ENCODE measurements at places on chromosomes 13 and 19. TPM values are rescaled to one million over a fixed set of nuclear protein-coding genes. Genes with fewer than 3 reads are reported as not detected.

- peak; percentile 70 for DNase-seq
Measured at GRCh38 chr13:113585896-113586295, 1.3 kb downstream of the TFDP1 start.

- peak; percentile 61 for DNase-seq
Measured at GRCh38 chr13:49649244-49649962, 21.1 kb downstream of the ARL11 start.

GRCh38 chr13:80256352-80256932 is 84.5 kb downstream of the SPRY2 start:
- no peak for DNase-seq

DNA sequence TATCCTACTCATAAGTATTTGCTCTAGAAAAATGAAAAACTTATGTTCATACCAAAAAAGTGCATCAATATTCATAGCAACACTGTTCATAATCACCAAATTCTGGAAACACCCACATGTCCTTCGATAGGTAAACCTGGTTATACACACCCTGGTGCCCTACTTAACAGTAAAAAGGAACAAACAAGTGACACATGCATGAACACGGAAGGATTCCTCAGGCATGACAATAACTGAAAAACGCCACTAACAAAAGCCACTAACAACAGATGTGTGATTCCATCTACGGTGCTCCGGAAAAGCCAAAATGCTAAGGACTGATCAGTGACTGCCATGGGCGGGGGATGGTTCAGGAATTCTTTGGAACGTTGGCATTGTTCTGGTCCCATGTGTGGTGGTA is 65.5 kb downstream of the STK24 start:
- DNase-seq, result no peak

DNA sequence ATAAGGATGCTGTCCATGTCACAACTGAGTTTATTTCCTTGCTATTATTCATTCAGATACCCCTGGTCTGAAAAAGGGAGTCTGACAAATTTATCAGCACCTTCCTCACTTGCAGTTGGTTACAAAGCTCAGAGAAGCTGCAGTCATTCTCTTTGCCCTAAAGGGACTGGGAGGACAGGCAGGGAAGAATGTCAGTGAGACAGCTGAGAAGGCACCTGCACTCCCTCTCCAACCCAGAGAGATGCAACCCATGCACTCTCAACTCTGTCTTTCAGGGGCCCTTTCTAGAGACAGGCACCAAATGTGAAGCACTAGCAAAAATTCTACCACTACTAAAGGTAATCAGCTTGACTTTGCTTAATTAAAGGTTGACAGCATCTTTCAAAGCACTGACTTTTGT is 83.3 kb downstream of the CRYL1 start:
- DNase-seq, result peak; percentile 45

DNA sequence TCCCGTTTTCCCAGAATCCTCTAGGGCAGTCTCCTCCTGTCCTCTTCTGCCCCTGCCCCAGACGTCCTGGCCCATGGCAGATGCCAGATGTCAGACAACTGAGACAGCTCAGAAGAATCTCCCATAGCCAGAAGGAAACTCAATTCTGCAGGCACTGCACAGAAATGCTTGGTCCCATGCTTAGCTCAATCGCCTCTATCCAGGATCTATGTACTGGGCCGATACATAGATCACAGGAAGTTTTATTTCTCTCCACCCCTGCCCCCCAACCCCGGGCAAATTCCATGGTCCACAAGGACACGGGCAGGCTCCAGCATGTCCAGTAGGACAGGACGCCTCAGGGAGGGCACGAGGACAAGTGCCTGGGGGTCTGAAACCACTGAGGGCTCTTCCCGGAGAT is 4.8 kb downstream of the MBD3 start:
- no peak for DNase-seq

DNA sequence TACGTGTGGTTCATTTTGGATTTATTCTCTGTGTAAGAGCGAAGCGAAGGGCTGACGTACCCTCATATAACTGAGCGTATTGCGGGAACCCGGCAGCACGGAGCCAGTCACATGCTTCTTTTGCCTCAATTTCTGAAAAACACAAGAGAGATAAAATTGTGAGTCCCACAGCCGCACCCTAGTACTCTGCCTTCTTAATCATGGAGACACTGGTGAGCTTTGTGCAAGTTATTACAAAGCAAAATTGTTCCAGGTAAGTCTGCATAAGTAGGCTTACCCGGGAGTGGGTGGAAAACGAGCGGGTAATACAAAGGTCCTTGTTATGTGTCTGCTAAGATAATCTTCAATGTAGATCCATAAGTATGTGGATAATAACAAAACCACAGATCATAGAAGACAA is 118.1 kb downstream of the STARD13 start:
- DNase-seq, result no peak

- no peak for DNase-seq
Measured at GRCh38 chr19:19095691-19096090, 31.9 kb downstream of the SLC25A42 start.

DNA sequence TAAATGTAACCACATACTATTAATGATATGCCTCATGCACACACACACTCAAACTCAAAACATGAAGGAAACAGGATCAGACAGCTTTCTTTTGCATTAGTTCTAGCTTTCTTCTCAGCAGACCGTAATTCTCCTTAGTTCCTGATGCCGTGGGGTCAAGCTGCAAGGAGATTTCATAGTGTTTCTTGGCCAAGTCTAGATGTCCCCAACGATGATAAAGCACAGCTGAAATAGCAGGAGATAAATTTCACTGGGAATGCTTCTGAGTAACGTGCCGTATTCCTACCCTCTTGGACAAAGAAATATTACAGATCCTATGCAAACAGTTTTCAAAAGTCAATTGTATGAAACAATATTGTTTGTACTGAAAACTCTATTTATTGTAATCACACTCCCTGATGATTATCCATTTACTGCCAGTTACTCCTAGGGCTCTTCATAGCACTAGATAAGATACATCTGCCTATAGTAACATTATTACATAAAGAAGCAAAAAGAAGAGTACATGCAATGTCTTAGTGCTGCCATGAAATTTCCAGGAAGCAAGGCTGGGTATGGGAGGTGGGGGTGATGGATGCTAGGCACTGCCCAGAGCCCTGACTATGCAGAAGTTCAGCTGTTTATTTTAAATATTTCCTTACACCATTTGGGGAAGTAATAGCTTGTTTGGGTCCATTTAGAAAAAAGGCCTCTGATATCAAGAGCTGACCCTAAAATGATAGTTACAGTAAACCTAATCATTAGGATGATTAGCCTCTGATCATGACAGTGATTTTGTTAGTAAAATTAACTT is 16.5 kb upstream of the GGACT start:
- no peak for DNase-seq

DNA sequence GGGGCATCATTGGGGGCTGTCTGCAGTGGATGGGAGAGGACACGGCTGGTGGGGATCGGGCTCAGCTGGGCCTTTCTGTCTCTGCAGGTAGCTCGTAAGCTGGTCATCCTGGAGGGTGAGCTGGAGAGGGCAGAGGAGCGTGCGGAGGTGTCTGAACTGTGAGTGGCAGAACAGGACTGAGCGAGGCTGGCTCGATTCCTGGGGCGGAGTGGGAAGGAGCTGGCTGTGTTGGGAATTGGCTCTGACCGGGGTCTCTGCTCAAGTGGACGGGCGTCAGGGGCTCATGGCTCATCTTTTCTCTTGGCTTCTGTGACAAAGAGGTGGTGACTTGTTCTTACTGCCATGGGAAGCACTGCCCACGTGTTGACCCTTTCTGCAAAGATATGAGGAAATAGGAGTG is 11.6 kb downstream of the TPM4 start:
- DNase-seq, result no peak

- DNase-seq, result no peak
Measured at GRCh38 chr13:30685987-30686386, 49.4 kb upstream of the ALOX5AP start.

- no peak for DNase-seq
Measured at GRCh38 chr19:32895384-32895783, 25.8 kb upstream of the SLC7A9 start.

- peak; percentile 52 for DNase-seq
Measured at GRCh38 chr13:31159306-31159705, 2.4 kb downstream of the HSPH1 start.

DNA sequence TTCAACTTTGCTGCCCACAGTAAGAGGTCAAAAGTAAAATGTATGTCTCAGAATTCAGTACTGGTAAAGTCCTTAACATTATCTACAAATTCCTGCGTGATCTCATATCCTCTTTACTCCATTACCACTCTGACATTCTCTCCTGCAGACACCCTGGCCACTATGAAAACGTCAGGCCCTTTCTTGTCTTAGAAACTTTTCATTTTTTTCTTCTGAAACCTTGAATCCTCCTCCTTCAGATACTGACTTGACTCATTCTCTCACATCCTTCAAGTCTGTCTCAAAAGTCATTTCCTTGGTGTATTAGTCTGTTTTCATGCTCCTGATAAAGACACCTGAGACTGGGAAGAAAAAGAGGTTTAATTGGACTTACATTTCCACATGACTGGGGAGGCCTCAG is 262.3 kb downstream of the POU4F1 start:
- DNase-seq, result no peak

GRCh38 chr19:41324921-41325639 is 15.1 kb downstream of the CCDC97 start:
- peak; percentile 49 for DNase-seq

DNA sequence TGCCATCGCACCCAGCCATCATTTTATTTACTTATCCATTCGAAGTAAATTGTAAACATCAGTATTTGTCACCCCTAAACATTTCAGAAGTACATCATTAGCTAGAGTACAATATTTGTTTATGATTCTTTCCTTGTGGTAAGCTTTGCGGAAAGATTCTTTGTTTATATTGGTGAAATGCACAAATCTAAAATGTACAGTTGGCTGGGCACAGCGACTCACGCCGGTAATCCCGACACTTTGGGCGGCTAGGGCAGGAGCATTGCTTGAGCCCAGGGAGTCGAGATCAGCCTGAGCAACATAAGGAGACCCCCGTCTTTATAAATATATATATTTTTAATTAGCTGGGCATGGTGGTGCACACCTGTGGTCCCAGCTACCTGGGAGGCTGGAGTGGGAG is 10.1 kb downstream of the LGALS7B start:
- no peak for DNase-seq

DNA sequence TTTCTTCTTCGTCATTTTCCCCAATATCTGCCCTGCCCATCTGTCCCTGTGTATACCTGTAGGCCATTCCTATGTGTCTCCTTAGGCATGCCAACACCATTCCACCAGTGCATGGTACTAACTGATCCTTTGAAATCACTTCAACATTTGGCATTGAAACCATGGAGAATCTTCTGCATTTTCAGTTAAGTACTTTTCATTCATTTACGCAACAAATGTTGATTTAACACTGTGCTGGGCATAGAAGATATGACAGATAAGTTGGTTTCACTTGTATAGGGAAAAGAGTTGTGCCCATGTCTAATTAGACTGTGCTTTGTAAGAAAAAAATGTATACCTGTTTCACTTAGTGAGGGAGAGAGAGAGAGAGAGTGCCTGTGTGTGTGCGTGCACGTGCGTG is 77.9 kb upstream of the FLT1 start:
- no peak for DNase-seq

- no peak for DNase-seq
Measured at GRCh38 chr19:40512473-40513344, 45.9 kb downstream of the SPTBN4 start.

The ZNF606 gene
- not detected for total RNA-seq

The ADAMTSL5 gene
- total RNA-seq, result 1.3 TPM

The NCAN gene
- not detected for total RNA-seq

The GPC6 gene
- not detected for total RNA-seq

The B3GNT3 gene
- 49.6 TPM for total RNA-seq

The GPR18 gene
- not detected for total RNA-seq

The LCP1 gene
- not detected for total RNA-seq

The SERPINE3 gene
- total RNA-seq, result not detected

The CRTC1 gene
- 4.7 TPM for total RNA-seq

The NKG7 gene
- total RNA-seq, result not detected

The C19orf12 gene
- 22.4 TPM for total RNA-seq

The ZNF681 gene
- under 0.01 TPM for total RNA-seq

The IGFL2 gene
- 1.1 TPM for total RNA-seq

The NUDT15 gene
- total RNA-seq, result 28.0 TPM

The MAB21L1 gene
- total RNA-seq, result not detected

The ZNF845 gene
- total RNA-seq, result 2.8 TPM

The CGB2 gene
- not detected for total RNA-seq

The GPR12 gene
- not detected for total RNA-seq

The MTIF3 gene
- 45.1 TPM for total RNA-seq

The LILRB2 gene
- not detected for total RNA-seq

The CYSLTR2 gene
- total RNA-seq, result not detected

The TGDS gene
- total RNA-seq, result 7.5 TPM
